Activated CD8-positive, alpha-beta memory T cell treated with anti-CD3 and anti-CD28 coated beads for 48 hours (primary cell): ENCODE measurements at places on chromosomes 6 and 20.

- no peak for DNase-seq
Measured at GRCh38 chr6:151475653-151476523, 17.9 kb upstream of the CCDC170 start.

DNA sequence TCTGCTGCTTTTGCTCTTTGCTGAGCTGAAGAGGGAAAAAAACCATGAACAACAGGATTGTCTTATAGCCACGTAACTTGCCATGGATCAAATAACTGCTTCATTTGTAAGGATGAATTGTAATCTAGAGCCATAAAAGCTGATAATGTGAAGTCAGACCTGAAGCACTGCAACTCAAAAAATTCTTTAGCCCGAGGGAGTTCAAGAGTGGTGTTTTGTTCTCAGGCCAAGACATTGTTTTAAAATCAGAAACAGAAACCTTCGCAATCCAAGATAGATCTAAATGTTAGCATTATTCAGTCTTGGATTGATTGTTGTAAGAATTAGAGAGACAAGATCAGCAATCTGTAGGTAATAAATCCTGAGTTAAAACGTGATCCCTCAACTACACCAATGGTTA is at the start of gene TRAPPC3L:
TRAPPC3L (minus strand) TSS at position 34 of the 400 bp plus-strand sequence. CDS start 170 bp downstream, outside the sequence.
- no peak for DNase-seq

GRCh38 chr6:151627689-151628444 is 134.1 kb downstream of the CCDC170 start:
- no peak for DNase-seq

- no peak for DNase-seq
Measured at GRCh38 chr6:45320349-45320748, 7.8 kb upstream of the RUNX2 start.

DNA sequence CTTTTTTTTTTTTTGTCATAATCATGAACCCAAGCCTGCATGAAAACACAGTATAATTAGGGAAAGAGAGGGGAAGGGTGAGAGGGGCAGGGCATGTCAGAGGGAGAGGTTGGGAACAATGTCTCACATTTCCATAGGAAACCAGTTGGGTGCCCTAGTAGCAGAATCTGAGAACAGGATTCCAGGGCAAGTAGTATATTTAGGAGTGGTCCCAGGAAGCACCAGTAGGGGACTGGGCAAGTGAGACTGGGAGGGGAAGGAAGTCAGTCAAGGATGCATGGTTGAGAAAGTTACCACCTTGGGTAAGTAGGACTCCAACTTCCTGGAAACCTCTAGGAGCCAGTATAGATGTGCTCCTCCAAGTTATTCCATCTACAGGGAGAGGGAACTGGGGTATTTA is 88.6 kb upstream of the MAFB start:
- DNase-seq, result no peak

DNA sequence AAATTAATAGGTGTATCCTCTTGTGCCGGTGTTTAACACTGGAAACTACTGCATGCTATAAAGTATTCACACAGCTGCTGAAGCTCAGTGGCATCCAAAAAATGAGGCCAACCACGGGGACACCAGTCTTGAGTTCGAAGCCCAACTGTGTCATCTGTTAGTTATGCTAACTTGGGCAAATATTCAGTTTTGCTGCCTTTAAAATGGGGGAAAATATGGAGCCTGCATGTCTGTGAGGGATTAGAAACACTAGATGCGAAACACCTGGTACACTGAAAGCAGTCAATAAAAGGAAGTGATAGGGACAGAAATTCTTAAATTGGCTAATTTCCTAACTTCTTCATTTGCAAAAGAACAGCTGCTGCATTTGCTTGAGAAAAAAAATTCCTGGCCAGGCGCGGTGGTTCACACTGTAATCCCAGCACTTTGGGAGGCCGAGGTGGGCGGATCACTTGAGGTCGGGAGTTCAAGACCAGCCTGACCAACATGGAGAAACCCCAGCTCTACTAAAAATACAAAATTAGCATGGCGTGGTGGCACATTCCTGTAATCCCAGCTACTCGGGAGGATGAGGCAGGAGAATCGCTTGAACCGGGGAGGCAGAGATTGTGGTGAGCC is 36.6 kb upstream of the MLIP start:
- DNase-seq, result no peak

DNA sequence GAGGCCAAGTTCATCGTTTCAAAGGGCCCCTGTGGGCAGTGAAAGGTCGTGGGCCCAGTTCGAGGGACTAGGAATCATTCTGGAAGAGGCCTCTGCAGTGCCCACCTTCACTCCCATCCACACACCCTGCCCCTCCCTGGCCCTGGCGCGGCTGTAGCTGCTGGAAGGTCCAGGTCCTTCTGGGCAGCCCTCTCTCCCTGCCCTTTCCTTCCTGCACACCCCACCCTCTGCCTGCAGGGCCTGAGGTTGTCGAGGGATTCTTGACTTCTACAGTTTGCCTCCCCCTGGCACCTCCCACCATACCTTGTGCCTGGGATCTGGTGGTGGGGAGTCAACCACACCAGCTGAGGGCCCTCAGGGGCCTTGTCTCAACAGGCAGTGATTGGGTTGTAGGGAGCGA is 4.5 kb upstream of the MYT1 start:
- DNase-seq, result no peak

DNA sequence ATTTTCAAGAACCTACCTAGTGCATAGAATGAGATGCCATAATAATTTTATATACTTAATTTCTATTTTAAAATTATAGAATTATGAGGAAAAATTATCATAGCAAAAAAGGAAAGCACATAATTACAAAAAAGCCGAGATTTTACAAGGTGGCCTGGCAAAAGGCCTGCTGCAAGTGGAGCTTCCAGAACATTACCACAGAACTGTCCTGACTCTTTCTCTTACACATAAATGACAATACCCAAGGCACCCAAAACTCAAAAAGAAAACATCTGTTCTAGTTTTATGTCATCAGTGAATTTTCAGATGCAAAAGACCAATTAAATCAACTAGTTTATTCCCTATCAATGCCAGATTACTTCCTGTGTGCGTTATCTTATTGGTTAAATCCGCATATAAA is 74.2 kb downstream of the FILIP1 start:
- DNase-seq, result no peak

GRCh38 chr6:163962627-163963117 is 548.2 kb downstream of the QKI start:
- DNase-seq, result no peak

DNA sequence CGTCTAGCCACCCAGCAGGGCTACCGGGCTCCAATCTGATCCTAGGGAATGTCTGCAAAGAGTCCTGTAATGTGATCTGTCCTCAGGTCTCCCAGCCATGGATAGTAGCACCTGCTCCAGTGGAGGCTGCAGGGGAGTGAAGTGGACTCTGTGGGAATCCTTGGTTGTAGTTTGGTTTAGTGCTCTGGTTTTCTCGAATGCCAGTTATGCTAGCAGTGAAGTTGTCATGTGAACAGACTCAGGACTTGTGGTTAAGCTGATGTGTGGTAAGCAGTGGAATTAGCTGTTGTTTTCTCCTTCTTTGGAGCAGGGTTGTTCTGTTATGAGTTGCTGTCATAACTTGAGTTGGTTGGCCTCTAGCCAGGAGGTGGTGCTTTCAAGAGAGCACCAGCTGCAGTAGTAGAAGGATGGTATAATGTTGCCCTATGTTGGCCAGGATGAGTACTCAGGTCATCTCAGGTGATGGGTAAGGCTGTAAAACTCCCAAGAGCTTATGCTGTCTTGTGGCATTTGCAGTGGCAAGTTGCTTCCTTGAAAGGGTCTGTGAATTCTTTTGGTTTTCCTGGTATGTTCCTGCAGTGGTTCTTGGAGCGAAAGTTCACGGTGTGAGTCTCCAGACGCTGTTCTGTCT is 390.2 kb downstream of the UTRN start:
- no peak for DNase-seq

DNA sequence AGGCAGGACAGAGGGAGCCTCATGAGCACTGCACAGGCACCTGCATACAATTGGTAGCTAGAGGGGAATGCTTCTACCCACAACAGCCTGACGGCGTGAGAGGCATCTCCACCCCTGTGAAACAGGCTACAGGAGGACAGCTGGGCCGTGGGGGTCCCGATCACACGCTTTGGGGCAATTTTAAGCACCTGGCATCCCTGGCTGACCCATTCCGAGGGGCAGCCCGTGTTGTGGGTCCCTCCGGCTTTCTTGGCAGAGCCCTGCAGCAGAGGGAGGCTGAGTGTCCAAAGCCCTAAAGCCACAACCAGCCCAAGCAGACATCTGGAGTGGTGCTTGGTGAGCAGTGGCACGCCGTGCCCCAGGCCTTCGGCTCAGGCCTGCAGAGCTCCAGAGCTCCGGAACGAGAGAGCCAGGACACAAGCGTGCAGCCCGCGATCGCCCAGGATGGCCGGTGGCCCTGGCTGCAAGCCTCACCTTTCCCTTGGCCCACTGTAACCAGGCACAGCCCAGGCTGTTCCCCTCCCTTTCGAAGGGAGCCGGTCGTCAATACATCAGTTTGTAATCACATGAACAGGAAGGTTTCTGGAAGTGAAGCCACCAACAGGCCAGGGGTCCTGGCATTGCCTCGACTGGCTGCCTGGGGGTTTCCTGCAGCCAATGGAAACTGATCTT is 81.4 kb downstream of the DLL1 start:
- no peak for DNase-seq

- no peak for DNase-seq
Measured at GRCh38 chr6:80094017-80094416, 12.5 kb upstream of the BCKDHB start.

- DNase-seq, result no peak
Measured at GRCh38 chr20:36941401-36941835, 10.1 kb downstream of the SAMHD1 start.

DNA sequence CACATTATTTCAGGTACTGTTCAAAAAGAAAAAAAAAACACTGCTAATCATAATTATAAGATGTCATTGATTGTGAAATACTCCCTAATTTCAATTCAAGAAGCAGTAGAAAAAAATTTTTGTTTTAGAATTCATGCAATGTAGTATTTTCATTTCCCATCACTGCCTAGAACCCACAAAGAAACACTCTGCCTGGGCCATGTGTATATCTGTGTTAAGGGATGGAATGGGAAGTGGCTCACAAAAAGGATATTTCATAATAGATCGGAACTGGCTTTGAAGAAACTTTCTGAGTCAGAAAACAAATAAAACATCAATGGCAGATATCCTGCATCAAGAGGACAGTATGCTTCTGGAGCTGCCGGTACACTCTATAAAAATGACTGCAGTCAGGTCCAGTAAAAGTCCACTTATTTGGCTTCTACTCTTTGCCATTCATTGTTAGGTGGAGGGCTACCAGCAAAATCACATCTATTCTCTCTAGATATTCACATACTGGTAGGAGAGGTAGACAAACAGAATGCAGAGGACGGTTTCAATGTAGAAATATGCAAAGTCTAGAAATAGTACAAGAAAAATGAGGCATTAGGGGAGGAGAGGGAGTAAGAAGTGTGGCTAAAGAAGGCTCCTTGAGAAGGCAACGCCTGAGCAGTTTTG is 135.0 kb upstream of the TNFAIP3 start:
- DNase-seq, result no peak

GRCh38 chr6:120254651-120255050 is 905.1 kb upstream of the MAN1A1 start:
- DNase-seq, result no peak

- no peak for DNase-seq
Measured at GRCh38 chr6:91926361-91926760, 1339.5 kb upstream of the MAP3K7 start.

DNA sequence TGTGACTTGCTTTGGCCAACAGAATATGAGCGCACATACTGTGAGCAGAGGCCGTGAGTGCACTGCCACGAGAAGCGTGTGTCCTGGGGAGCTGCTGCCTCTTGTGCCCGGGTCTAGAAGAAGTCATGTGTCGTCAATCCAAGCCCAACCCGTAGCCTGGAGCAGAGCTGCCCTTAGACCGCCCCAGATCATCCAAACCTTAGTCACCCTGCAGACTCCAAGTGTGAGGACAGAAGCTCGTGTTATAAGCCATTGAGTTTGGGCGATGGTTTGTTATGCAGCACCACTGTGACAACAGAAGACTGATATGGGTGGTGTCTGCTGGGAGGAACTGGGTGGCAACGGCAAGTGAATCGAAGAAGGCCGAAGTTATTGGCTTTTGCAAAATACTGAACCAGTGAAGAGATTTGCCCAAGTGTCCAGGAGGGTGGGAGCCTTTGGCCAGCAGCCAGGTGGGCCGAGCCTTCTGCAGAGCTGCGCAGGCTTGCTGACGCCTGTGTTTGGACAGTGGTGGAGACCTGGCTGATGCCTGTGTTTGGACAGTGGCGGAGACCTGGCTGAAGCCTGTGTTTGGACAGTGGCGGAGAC is 101.3 kb upstream of the SULF2 start:
- no peak for DNase-seq

GRCh38 chr20:4828830-4829513 is 107.3 kb downstream of the PRND start:
- DNase-seq, result no peak

- no peak for DNase-seq
Measured at GRCh38 chr20:45781391-45781931, 10.2 kb downstream of the WFDC3 start.

DNA sequence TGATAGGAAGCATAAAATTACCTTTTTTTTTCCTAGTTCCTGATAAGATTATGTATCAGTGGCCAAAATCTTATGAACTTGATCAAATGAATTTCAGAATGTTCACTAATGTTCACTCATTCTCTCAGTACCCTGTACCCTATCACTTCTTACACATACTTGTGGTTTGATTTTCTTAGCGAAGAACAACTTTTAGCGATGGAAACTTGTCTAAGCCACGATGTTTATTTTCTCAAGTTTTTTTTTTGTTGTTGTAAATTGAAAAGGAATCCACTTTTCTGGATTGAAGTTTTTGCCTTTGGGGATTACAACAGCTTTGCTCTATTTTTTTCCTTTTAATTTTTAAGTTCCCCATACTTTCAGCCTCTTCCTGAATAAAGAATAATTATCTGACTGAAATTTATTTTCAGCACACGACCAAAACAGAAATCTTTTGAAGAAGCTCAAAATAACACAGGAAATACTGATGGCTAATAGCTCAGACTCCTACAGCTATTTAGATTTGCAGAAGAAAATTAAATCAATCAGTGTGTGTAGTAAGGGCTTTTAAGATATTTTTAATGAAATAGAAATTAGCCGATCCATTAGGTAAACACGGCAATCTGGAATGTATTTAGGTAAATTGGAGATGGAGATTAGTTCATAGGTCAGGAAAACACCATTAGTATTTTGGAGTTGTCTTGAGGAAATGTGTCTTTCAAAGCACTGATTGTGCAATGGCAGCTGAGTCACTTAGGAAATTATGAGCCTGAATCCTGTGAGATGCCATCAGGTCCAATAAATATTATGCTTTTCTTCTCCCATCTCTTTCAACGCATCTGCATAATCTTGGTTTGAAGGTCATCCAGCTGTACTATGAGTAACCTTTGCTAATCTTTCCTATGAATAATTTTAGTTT is 217.5 kb downstream of the GJA1 start:
- no peak for DNase-seq

DNA sequence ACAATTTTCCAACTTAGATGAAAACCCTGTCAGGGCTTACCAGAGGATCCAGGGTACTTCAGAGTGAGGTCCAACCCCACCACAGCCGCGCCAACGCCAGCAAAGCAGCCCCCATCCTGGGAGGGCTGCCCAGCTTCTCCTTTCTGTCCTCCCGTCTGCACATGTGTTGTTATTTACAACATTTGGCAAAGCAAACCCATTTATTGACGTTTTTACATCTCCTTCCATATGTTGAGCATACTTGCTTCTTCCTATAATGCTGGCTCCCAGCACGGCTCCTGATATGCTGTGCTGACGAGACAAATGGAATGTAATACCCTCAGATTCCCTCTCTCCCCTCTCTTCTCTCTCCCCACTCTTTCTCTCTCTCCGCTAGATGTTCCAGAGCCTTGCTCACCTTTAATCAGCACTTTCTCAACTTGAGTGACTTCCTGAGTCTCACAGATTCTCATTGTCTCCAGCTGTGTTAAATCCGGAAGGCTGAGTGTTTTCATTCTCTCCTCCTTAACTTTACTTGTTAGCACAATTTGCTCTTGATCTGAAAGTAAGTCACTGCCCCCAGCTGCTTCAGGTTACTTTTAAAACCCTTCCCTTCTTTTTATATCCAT is 22.7 kb downstream of the RCAN2 start:
- no peak for DNase-seq
